NCI-H345 (cell line): ENCODE measurements at places on chromosomes 16 and 17.

DNA sequence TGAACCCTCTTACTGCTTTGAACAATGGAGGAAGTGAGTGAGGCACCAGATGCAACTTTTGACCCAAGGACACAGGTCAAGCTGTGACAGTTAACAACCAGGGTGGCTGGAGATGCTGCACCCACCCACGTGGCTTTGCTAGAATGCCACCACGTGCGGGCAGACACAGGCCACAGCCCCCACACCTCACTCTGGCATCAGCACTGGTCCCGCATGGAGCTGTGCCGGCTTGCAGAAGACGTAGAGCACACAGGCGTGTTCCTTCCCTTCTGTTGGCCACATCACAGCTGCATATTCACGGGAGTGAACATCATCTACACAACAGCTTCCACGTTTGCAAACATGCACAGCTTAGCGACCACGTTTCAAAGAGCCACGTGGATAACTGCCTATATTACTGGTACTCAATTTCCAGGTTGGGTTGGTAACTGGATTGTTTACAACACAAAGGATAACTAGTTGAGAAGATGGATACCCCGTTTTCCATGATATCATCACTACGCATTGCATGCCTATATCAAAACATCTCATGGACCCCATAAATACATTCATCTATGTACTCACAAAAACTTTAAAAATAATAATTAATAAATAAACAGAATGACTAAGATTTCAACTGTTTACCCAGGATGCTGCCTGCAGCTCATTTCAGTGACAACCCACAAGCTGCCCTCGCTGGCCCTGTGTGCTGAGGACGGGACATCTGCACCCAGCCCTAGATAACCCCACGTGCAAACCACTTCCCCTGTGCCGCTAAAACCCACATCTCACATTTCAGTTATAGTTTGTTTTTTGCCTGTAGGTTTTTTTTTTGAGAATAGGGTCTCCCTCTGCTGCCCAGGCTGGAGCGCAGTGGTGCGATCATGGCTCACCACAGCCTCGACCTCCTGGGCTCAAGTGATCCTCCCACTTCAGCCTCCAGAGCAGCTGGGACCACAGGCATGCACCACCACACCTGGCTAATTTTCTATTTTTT, 132.0 kb downstream of the ANKRD11 start:
- DNase-seq, result no peak

DNA sequence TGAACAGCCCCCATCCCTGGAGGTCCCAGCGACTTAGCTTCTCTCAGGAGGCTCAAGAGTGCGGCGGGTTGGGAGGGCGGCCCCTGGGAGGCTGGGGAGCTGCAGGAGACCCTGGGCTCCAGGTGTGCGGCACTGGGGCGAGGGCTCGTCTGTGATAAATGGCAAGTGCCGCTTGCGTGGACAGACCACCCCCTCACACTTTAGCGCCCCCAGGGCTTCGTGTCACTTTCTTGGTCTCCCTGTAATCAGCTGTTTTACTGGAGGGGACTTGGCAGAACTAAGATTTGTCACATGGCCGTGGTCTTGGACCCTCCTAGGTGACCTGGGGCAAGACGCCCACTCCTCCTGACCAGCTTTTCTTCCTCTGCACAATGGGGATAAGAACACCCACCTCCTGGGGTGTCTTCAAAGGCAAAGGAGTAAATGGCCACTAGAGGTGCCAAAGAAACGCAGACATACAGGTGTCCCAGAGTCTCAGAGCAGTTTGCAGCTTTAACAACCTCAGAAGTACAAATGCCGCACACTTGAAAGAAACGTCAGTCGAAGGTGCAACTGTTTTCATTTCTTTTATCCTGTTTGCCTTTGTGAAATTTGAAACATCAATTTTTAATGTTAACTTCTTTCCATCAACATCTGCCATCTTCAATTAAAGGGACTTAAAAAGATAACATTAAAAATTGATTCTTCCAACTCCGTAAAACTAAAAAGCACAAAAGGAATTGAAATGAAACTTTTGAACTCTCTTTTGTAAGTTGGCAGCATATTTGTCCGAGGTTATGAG, 946 bp downstream of the OSGIN1 start:
- DNase-seq, result peak; percentile 17

GRCh38 chr17:30908717-30909420, 2.8 kb upstream of the TEFM start:
- DNase-seq, result no peak

GRCh38 chr17:57221366-57222350, 34.7 kb upstream of the MSI2 start:
- DNase-seq, result no peak

GRCh38 chr17:73320601-73321264, 8.9 kb upstream of the CDC42EP4 start:
- no peak for DNase-seq

DNA sequence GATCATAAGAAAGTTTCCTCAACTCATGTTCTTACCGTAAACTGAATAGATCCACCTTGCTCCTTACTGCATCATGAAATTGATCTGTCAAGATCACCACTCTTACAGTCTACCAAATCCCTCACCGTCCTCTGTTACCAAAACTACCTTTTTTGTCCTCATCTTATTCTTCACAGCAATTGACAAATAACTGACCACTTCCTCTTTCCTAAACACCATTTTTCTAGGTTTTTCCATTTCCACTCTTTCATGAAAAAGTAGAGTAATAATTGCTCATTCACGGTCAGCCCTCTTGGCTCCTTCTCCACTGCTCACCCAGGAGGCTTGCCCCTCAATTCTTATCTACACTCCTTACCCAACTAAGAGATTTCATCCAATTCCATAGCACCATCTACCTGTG, 44.9 kb downstream of the ABCA5 start:
- DNase-seq, result no peak

DNA sequence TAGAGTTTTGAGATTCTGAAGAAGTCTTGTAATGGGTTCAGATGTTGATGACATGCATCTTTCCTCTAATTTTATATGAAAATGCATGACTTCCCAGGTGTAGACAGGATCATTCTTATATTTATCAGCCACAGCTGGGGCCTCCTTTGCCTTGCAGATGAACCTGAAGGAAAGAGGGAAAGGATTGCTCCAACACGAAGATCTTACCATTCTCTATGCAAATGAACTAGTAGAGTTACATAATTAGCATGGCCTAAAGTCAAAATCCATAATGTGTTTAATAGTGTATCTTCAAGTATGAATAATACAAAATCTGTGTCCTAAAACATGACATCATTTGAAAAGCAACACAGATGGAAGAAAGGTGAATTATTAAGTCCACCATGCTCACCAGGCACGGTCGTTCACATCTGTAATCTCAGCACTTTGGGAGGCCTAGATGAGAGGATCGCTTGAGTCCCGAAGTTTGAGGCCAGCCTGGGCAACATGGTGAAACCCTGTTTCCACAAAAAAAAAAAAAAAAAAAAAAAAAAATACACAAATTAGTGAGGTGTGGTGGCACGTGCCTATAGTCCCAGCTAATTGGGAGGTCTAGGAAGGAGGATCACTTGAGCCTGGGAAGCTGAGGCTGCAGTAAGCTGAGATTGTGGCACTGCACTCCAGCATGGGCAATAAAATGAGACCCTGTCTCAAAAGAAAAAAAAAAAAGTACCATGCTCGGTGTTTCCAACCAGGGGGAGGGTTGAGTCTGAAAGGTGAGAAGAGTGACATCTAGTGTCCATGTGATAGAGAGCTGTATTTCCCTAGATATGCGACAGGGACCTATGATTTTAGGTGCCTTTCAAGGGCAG, 6.3 kb downstream of the VWA3A start:
- peak; percentile 45 for DNase-seq
